Renal pelvis (tissue), 12 donors: ENCODE measurements at places on chromosomes 6 and 20. TPM values are rescaled to one million over a fixed set of nuclear protein-coding genes. Genes with fewer than 3 reads are reported as not detected.

The PLA2G7 gene
- 3.2 TPM for polyA plus RNA-seq

The INSM1 gene
- not detected for polyA plus RNA-seq

The ARG1 gene
- 0.74 TPM for polyA plus RNA-seq

The BPIFB1 gene
- 0.04 TPM for polyA plus RNA-seq

The IRF4 gene
- 0.36 TPM for polyA plus RNA-seq

The TNF gene
- not detected for polyA plus RNA-seq

The ROS1 gene
- 0.16 TPM for polyA plus RNA-seq

The MDFI gene
- 47.6 TPM for polyA plus RNA-seq

The DYNLRB1 gene
- 196 TPM for polyA plus RNA-seq

The ZNF133 gene
- polyA plus RNA-seq, result 35.8 TPM

The COL10A1 gene
- polyA plus RNA-seq, result 0.21 TPM
